ENCODE measurements at places on chromosomes 16 and 17. TPM values are rescaled to one million over a fixed set of nuclear protein-coding genes. Genes with fewer than 3 reads are reported as not detected.

Gene FADS6
- not detected for total RNA-seq

Gene CRYBA1
- not detected for total RNA-seq

Gene ZP2
- total RNA-seq, result 0.22 TPM

Gene CDH5
- 312 TPM for total RNA-seq

Gene TMEM132E
- total RNA-seq, result not detected

DNA sequence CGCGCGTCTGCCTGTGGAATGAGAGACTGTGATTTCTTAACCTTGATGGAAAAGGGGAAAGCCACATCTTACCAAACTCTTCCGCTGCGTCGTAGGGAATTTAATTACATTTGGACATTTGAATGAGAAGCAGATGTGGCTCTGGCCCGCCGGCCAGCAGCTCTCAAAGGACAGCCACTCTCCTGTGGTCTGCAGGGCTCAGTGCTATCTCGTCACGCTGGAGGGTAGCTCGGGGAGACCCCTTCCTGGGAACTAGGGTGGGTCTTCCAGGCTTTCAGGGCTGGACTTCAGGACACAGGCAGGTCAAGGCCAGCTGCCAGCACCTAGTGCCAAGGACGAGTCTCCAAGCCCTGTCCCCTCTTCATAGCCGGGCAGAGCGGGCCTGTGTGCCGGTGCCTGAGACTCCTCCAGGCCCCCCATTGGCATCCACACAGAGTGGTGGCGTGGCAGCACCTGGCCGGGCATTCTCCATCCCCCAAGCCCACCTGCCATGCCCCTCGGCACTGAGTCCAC is 15.9 kb upstream of the TBX2 start:
- DNase-seq, result no peak

Gene ODAD4
- total RNA-seq, result under 0.01 TPM

DNA sequence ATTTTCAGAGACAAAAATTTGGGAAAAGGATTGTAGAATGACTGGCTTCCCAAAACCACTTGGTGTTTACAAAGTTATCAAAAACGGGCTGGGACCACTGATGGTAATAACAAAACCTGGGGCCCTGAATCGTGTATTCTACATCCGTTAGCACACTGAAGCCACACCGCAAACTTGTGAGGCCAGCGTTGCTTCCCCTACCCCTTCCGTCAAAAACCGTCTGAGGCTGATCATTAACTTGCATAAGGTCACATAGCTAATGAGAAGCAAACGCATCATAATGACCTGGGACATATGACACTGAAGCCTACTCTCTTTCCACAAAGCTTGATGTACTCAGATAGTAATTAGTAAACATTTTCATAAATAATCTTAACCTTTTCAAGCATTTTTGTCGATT is 704.3 kb downstream of the MAF start:
- no peak for DNase-seq

DNA sequence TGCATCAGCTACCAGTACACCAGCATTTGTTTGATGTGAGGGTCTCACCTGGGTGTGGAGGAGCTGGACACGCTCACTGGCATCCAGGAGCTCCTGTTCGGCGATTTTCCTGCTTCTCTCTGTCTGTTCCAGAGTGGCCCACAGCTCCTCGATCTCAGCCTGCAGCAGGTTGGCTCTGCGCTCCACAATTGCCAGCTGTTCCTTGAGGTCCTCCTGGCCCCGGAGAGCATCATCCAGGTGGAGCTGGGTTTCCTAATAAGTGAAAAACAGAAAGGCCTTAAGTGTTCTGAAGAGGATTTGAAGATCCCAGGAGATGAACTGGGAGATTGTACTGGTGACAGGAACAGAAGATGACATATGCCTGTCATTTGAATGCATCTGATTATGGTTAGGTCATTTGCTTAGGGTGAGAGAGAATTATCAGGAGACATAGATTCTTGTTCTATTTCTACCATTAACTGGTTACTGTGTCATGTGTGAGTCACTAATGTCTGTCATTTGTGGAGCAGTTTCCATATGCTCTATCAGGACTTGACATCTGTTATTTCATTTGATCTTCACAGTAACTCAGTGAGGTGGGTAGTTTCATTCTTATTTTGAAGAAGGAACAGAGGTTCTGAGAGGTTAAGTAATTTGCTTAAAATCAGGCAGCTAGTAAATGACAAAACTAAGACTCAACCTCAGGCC is 21.5 kb upstream of the MYH13 start:
- DNase-seq, result no peak

Gene PYY
- total RNA-seq, result not detected

DNA sequence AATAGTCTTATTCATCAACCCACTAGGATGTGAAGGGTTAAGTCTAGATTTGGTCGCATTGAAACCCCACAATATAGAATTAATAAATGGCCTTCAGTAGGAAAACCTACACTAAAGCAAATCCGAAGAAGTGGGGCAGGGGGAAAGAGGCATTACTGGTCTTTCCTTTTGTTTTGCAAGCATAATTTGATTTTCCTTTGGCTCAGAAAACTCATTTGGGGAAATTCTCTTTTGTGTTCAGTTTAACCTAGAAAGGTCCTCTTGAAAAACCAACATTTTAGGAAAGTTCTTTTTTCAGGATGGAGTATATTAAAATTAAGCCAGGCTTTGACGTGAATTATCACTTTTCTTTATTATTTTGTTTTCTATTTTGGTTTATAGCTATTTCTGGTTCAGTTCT is 31.7 kb downstream of the ERCC4 start:
- no peak for DNase-seq

GRCh38 chr17:40553694-40554534 is 11.4 kb downstream of the CCR7 start:
- DNase-seq, result peak; percentile 33

Gene CCL8
- not detected for total RNA-seq

Gene CDK5R1
- total RNA-seq, result 1.3 TPM

GRCh38 chr16:81350306-81350615 is 35.5 kb downstream of the GAN start:
- no peak for DNase-seq

Gene NMT1
- 61.3 TPM for total RNA-seq

- DNase-seq, result no peak
These were observed 6.2 kb upstream of the KRT12 start for GRCh38 chr17:40873255-40873654.

Gene KRTAP4-6
- not detected for total RNA-seq

Gene PSMD3
- total RNA-seq, result 66.5 TPM

- no peak for DNase-seq
These were observed 110.8 kb downstream of the SDR42E1 start for GRCh38 chr16:81900456-81900855.

DNA sequence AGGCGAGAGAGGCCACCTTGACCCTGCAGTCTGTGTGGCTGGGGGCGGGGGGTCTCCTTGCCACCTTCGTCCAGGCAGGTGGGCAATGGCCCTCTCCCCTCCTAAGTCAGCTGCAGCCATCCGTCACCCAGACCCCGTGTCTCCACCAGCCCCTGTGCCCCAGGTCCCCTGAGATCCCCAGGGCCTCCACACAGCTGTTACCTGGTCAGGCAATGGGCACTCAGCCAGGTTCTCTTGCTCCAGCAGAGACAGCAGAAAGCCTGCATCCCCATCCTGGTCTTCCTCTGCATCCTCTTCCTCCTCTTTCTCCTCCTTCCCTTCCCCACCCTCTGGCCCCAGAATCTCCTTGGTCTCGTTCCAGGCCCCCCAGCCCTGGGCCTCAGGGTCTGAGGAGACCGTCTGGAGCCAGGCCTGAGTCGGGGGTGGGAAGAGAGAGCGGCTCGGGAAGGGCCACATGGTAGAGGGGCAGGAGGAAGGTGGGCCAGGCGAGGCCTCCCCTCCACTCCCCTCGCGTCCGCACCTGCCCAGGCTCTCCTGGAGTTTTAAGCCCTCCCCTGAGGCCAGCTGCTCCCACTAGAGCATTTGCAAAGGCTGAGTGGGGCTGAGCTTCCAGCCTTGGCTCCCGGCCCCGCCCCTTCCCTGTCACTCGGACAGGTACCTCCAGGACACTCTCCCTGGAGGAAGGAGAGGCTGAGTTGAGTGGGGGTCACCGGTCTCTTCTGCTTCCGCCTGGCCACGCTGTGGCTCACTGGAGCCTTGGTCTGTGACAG is at the start of gene PABPN1L:
Gene PABPN1L, minus strand, starts transcription at position 510 of the 770 bp plus-strand sequence. Its CDS starts 54 bp downstream, at position 456.
- DNase-seq, result no peak

GRCh38 chr17:19401321-19402010 is 9.6 kb upstream of the RNF112 start:
- no peak for DNase-seq

DNA sequence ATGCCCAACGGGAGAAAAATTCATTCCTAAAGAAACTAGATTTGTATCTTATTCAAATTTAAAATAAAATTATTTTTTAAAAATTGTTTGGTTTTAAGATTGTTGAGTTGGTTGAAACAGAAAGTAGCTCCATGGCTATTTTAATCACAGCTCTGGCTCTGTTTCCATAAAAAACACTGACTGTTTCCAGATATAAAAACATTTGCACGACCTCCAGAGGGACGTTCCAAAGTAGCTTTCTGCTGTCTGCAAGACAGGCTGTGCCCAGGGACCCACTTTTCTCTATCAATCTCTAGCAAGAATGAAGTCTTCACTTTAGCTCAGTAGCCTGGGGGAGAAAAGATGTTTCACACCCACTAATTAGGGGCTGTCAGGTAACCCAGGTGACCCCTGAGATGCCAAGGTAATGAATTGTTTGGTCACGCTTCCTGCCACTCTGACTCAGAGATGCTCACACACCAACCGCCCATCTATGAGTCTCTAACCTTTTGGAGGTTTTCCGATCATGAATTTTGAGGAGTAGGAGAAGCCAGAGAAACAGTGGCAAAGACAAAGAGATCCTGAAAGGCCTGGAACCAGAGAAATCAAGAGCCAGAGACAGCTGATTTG is 220.1 kb upstream of the SOX9 start:
- DNase-seq, result no peak

Gene RRAD
- total RNA-seq, result 0.60 TPM

Gene ESRP2
- 1.6 TPM for total RNA-seq

GRCh38 chr17:11813871-11814270 is 183.4 kb downstream of the ZNF18 start:
- no peak for DNase-seq

DNA sequence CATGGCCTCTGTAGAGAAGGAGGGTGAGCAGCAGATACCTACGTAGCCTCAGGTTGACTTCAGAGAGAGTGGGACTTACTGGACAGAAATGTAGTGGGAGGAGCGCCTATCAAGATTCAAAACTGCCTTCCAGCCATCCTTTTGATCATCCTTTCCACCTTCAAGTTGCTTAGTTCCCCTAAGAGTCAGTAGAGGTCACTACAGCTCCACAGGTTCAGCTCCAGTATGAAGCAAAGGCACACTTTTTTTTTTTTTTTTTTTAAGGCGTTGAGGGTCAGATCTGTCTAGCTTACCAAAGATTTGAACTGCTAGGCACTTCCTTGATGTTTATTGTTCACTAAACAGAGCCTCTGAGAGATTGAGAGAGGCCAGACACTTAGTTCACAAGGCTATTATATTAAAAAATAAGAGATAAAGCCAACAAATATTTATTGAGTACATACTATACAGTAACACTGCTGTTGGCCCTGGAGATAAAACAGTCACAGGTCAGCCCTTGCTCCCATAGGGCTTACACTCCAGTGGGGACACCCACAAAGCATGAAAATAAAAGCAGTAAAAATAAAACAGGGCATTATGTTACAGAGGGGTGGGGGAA is 3.1 kb downstream of the RNF227 start:
- DNase-seq, result peak; percentile 82

Gene SMIM36
- total RNA-seq, result not detected

Gene IL4R
- total RNA-seq, result 10.5 TPM

Gene IL17C
- total RNA-seq, result not detected

GRCh38 chr17:1011760-1012735 is 15.1 kb downstream of the TIMM22 start:
- no peak for DNase-seq

GRCh38 chr17:56679115-56679776 is 85.7 kb downstream of the NOG start:
- DNase-seq, result peak; percentile 44

- no peak for DNase-seq
These were observed 56.0 kb upstream of the FA2H start for GRCh38 chr16:74830648-74831047.

DNA sequence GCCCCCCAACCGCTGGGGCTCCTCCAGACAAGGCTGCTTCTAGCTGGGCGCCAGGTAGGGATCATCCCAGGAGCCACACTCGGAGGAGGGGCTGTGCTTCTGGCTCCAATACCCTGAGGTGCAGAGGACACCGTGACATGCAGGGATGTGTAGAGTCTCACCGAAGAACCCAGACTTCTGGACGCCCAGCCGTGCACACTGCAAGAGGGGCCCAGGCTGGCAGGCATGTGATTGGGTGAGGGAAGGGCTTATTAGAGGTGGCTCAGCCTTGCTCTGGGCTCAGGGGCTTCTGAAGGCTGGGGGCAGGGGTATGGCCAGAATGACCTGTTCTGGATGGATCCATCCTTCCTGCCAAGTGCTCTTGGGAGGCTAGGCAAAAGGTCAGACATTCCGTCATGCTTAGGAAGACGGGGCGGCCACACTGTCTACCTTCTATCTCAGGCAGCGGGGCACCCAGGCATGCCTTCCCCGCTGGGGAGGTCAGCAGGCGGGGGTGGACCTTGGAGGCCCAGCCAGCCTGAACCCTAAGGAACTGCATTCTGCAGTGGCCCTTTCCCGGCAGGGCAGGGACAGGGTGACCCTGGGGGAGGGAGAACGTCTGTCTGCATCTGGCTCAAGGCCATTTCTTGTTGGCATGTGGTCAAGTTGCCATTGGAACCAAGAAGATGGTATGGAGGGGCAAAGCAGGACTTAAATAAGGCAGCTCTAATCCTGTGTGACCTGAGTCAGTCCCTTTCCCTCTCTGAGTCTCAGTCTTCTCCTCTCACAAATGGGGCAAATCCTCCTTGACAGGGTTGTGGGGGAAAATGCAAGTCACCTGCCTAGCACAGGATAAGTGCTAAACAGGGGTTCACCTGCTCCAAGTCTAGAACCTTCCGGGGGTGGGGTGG is 5.8 kb upstream of the ADGRG1 start:
- no peak for DNase-seq

All from lung microvascular endothelial cell (primary cell).